ENCODE measurements at places on chromosomes 4 and X.

DNA sequence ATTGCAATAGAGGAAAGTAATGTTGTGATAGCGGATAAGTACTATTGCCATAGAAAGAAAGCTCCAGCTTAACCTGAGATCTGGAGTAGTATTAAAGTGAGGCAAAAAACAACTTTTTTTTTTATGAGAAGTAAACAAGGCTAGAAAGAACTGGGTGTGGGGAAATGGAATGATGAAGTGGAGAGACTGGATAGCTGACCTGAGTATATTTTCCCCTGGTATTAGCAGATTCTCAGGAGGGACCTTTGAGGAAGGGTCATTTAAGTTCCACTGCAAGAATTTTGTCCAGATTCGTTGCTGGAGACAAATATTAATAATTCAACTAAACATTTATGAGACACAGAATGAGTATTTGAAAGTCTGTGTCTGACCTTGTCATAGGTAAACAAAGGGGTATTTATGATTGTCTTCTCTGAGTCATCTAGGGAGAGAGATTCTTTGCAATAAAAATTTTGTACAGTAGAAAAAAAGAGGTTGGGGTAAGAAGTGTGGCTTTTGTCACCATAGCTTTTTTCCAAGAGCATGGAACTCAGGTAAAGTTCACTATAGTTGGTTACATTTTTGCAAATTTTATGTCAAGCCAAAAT, 2095.9 kb downstream of the ARAP2 start:
- no peak for DNase-seq

GRCh38 chr4:121693450-121693849, 3.3 kb downstream of the ANXA5 start:
- DNase-seq = no peak

- DNase-seq = no peak
Observed at GRCh38 chr4:20538905-20539304, 161.4 kb upstream of the PACRGL start.

DNA sequence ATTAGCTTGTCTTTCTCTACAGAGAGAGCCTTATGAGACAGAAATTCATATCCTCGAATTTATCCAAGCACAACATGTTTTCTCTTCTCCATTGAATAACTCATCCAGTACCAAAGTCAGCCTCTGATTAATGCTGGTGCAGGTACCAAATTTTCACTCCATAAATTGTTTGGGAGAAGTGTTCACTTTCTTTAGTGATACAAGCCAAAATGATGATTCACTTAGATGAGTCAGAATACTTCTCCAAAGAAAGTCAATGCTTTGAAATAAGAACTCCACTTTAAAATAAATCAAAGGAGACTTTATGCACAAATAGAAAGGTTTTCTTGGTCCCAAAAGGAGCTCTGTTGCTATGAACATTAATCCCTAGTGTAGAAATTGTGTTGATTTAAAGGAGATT, 60.2 kb downstream of the MAOB start:
- DNase-seq = no peak

DNA sequence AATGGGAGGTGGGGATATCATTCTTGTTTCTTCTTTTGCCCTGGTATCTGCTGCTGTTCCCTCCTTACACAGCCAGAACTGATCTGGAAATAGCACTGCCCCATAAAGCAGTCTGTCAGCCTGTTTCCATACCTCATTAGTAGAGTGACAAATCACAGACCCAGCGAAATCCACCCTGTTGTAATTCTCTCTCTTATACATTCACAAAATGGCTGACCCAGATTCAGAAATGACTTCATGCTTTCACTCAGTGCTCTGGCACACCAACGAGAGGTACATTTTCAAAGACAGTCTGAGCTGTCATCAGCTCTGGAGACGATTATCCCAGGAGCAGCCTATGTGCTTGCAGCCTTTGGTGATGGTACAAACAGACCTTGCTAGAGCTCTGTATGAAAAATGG, 164.6 kb downstream of the AFF2 start:
- DNase-seq = no peak

- no peak for DNase-seq
Observed at GRCh38 chr4:73593631-73594241, 26.5 kb downstream of the RASSF6 start.

DNA sequence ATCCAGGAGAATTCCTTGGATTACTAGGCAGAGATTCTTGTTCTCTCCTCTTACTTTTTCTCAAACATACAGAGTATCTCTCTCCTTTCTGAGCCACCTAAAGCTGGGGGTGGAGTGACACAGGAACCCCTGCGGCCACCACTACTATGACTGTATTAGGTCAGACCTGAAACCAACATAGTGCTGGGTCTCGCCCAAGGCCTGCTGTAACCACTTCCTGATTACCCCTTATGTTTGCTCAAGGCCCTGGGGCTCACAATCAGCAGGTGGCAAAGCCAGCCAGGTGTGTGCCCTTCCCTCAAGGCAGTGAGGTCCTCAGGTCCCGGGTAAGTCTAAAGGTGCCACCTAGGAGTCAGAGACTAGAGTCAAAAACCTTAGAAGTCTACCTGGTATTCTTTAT, 166.4 kb downstream of the PARM1 start:
- no peak for DNase-seq

- no peak for DNase-seq
Observed at GRCh38 chrX:48919360-48919841, 577 bp upstream of the PIM2 start.

DNA sequence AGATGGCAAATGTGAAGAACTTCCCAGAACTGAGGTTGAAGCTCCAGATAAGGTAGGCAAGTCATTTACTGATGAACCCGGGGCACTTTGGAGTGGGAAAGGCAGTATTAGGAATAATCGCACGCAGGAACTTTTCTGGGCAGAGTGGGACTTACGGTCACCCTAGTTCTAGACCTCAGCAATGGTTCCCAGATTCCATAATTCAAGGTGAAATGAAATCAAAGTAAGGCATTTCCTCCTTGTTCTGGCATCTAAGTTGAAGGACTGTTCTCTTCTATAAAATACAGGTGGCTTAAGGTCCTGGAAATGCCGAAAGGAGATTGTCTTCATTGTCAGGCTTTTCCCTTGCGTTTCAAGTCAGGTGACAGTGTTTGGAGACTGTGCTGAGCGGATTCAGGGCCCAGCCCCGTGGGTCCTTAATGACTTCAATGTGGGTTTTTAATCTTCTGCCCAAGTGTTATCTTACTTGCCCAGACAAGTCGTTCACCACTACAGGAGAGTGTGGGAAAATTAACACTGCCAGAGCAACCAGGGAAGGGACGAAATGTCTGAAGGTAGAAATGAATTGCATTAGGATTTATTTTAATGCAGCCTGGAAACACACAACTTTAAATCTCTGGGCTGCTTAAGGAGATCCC, 52.1 kb upstream of the STOX2 start:
- no peak for DNase-seq

DNA sequence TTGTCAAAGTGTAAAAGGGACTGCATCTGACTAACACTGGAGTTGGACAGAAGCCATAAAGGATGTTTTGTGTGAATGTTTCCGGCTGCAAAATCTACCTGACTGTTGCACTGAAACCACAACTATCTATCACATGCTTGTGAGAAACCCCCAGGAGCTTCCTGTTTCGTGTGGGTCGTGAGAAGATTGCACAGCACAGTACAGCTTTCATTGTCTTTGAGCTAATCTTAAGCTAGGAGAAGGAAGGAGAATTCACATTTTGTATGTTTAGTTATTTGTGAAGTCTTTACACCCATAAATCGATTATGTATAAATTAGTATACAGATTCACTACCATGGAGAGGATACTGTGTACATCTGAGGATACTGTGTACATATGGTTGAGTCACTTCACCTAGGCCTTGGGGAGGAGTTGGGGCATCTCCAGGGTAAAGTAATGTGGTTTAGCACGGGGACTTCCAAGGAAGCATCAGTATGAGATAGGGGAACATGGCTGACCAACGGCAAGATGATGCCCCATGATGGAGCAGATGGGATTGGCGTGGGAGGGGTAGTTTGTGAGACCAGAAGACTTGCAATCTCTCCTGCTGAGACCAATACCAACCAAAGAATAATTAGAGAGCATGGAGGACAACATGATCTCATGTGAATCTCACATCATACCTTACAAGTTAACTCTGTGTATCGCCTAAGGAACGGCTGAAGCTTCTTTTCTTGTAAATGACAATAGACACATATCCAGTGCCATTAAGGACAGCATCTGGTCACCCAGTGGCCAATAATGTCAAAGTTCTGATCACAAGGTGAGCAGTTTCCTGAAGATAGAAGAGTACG, 43.1 kb upstream of the FAM9C start:
- no peak for DNase-seq

GRCh38 chr4:2068566-2068965, 9.4 kb downstream of the NAT8L start:
- no peak for DNase-seq

DNA sequence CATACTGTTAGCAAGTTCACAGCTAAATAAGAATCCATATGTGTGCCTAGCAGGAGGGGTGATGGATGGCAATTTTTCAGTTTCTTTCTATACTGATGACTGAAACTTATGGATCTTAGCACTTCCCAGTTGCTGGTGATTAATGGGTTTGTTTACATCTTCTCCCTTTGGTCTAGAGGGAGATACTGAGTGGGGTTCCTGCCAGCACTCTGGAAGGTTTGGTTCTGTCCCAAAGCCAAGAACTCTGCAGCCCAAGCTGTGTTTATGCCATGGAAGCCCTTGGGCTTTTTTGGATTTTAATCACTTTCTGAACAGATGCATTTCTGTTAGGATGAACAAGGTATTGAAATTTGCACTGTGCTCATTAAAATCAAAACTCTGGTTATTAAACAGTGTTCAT, 43.5 kb downstream of the DDIT4L start:
- DNase-seq = no peak

GRCh38 chrX:44071847-44072551, 98.8 kb upstream of the NDP start:
- DNase-seq = no peak

GRCh38 chrX:21412029-21412428, 37.8 kb downstream of the CNKSR2 start:
- no peak for DNase-seq

GRCh38 chr4:114860786-114861185, 252.6 kb downstream of the NDST4 start:
- DNase-seq = no peak

DNA sequence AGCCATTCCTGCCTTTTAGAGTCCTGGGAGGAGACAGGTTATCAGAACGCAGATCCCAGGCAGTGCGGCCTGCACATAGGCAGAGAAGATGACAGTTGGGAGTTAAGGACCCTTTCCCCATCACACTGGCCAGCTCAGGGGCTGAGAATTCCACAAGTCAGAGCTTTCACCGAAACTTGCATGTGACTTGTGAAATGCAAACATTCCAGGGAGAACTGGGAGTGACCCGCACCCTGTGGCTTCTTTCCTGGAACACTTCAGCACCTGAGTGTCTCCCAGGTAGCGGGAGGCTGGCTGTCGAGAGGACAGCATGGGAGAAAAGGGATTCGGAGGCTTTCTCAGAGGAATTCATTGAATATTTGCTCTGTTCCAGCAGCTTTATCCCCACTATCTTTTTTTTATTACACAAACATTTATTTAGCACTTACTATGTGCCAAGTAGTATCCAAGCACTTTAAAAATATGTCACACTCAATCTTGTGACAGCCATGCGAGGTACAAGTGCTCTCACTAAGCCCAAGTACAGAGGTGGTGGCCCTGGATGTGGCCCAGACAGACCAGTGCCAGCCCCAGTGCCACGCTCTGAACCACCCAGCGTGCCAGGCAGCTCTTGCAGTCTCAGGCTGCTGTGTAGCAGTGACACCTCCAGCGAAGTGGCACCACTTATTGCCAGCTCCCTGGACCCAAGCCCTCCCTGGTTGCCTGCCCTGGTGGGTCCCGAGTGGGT, 100.5 kb downstream of the PHKA2 start:
- DNase-seq = no peak

DNA sequence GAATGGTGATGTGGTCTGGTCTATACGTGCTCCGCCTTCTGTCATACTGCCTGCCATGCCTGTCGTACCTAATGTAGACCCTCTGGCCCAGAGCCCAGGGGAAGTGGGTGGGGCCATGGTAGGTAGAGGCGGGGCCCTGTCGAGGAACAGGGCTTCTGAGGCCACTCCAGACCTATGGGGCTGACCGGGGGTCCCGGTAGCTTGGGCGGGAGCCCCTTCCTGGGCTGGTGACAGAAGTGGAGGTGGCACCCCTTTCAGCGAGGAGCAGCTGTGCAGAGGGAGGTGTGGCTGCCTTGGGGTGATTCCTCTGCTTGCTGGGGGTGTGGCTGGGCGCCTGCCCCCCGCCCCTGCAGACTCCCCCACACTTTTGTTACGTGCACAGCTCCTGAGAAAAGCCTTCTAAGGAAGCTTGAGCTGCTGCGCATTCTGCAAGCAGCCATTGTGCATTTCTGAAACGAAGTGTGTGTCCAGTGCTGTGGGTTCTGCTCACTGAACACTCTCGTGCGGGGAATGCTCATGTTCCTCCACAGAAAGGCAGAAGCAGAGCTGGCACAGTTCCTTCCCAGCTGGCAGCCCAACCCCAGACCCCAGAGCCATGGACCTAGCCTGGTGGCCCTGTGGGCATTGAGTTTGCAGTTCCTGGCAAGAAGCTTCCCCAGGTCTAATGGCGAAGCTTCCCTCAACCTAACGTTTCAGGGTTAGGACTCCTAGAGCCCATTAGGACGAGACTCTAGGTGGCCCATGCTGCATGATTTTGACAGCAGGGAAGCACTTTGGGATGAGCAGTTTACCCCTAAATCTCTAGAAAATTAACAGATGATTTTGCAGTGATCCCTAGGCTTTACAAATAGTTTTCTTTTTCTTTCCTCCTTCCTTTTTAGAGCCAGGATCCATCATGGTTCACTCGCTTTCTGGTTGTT, 72.7 kb upstream of the HGFAC start:
- no peak for DNase-seq

- no peak for DNase-seq
Observed at GRCh38 chrX:110167952-110168451, 149.9 kb downstream of the AMMECR1 start.

GRCh38 chrX:137847376-137847775, 281.4 kb downstream of the ZIC3 start:
- DNase-seq = no peak

DNA sequence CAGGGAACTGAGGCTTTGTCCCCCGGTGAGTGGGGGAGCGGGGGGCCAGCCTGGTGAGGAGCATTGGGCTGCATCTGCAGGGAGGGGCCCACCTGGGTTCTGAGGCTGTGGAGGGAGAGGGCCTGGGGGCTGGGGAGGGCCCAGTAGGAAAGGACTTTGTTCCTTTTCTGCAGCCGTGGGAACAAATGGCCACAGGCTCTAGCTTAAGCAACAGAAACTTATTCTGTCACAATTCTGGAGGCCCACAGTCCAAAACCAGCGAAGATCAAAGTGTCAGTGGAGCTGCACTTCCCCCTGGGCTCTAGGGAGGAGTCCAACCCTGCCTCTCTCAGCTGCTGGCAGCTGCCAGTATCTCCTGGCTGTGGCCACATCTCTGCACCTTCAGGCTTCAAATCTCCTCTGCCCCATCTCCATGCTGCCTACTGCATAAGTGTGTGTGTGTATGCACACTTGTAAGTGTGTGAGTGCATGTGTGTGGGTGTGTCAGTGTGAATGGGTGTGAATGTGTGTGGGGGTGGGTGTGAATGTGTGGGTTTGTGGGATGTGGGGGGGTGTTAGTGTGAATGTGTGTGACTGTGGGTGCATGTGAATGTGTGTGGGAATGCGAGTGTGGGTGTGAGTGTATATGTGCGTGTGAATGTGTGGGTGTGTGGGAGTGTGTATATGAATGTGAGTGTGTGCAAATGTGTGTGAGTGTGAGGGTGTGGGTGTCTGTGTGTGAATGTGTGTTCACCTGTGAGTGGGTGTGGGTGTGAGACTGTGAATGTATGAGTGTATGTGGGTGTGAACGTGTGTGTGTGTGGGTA, 204.5 kb upstream of the PSAPL1 start:
- no peak for DNase-seq

GRCh38 chrX:27136325-27136724, 326.8 kb downstream of the PPP4R3C start:
- DNase-seq = no peak
